ENCODE measurements at places on chromosomes 1 and 21. TPM values are rescaled to one million over a fixed set of nuclear protein-coding genes. Genes with fewer than 3 reads are reported as not detected.

Gene IL22RA1
- total RNA-seq = 0.16 TPM

Gene TFF3
- total RNA-seq = 1.00 TPM

Gene SLC6A17
- not detected for total RNA-seq

Gene ELOA
- 34.5 TPM for total RNA-seq

Gene HCRTR1
- total RNA-seq = 0.46 TPM

Gene KRTAP21-2
- total RNA-seq = not detected

Gene COL24A1
- 1.9 TPM for total RNA-seq

Gene VSIG8
- total RNA-seq = not detected

Gene MPZ
- total RNA-seq = 4.8 TPM

Gene HMCN1
- 5.7 TPM for total RNA-seq

GRCh38 chr1:193270996-193271395, 84.6 kb upstream of the B3GALT2 start:
- no peak for DNase-seq

DNA sequence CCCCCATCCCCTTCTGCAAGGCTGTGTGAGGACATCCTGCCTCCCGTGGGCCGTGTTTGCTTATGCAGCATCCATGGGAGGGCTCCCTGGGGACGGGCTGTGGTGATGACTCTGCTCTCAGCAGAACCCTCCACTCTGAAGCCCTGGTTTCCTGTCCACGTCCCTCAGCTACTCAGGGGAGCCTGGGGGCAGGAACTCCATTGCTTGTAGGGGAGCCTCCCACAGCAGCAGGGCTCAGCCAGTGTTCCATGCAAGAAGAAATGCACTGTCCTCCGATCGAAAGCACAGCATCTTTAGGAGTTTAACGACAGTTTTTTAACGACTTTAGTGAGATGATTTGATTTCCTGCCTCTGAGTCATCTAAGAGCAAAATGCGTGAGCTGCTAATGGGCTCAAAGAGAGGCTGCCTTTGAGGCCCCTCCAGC, 8.3 kb upstream of the KCNAB2 start:
- DNase-seq = no peak

- DNase-seq = no peak
These were observed 18.9 kb upstream of the RGS7 start for GRCh38 chr1:241375886-241376285.

GRCh38 chr1:155184835-155185782, 11.5 kb downstream of the TRIM46 start:
- DNase-seq = peak; percentile 63

DNA sequence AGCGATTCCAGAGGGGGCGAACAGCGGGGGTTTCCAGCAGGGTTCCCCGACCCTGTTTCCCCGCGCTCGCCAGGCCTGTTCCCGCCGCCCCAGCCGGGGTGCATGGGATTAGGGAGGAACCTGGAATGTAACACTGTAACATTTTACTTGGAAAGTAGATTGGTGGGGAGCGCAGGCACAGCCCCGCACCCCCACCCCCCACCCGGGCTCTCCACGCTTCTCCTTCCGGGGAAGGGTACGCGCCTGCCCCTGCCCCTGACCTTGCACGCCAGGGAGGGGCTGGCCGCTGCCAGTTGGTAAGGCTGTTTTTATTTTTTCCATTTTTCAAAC, 427 bp downstream of the FAM3B start:
- DNase-seq = no peak

DNA sequence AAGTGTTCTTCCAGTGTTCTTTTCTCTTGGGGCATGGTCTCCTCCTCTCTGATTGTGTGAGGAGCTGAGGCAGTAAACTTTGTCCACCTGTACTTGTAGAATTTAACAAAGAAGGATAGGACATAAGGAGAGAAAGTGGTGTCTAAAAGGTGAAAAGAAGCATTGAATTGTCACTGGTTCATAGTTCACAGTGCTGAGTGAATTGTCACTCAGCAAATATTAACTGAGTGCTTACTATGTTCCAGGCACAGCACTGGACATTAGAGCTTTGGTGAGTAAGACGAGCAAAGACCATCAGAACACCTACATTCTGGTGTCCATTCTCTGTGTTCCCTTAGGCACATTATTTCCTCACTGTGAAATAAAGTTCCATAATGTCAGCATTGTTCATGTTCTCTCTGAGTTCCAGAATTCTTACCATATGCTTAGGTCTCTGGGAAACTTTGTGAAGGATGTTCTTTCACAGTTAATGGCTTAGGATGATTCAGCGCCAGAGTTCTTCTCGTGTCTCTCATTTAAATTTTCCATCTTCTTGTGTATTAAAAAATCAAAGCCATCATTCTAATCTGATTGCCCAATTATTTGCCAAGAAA, 156.8 kb upstream of the HOOK1 start:
- no peak for DNase-seq

GRCh38 chr1:192826791-192827546, 18.1 kb downstream of the RGS2 start:
- DNase-seq = no peak

DNA sequence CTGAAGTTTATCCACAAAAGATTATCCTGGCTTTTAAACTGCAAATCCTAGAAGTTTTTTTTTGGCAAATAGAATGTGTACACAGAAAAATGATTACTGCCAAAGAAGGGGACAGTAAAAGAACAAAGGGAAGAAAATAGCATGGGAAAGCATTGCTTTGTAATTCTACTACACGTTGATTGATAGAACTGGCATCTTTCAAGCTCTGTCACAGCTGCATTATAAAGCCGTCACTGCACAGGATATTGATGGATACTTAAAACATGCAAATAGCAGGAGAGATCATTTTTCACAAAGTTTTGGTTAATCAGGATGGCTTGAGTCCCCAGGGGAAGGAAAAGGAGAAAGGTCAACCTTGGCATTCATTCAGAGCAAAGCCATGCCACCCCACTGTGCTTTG, 183.7 kb upstream of the RRP15 start:
- no peak for DNase-seq

DNA sequence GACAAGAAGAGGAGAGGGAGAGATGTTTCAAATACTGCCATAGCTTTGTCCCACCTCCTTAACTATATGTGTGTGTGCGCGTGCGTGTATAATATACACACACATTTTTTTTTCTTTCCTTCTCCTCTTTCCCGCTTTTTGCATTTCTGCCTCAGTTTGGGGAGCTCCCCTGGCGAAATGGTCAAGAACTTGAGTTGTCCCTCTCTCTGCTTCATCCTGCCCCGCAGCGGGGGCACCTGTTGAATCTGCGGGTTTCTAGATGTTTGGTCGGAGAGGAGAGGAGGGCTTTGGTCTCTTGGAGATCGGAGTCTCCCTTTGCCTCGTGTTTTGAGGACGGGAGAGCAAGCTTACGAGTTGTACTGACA, 504 bp downstream of the SCCPDH start:
- no peak for DNase-seq

GRCh38 chr1:159830722-159831121, 4.0 kb downstream of the SLAMF8 start:
- DNase-seq = no peak

All from Right ventricle myocardium superior (tissue), 1 donor.